ENCODE measurements at places on chromosomes 1 and 21.

GRCh38 chr1:240004086-240004749, 87.5 kb upstream of the FMN2 start:
- no peak for DNase-seq

DNA sequence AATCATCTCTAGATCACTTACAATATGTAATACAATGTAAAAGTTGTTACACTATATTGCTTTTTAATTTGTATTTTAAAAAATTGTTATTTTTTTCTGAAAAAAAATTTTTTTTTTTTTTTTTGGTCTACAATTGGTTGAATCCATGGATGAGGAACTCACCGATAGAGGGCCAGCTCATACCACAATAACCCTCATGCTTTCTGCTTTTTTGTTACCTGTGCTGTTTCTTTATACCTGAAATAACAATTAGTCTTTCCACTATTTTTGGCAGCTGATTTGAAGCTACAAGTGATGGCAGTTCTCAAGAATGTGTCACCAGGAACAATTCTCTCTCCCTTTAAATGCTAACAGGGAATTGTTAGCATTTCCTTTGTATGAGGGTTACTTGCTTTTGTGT, 12.0 kb downstream of the SMG7 start:
- DNase-seq, result no peak

DNA sequence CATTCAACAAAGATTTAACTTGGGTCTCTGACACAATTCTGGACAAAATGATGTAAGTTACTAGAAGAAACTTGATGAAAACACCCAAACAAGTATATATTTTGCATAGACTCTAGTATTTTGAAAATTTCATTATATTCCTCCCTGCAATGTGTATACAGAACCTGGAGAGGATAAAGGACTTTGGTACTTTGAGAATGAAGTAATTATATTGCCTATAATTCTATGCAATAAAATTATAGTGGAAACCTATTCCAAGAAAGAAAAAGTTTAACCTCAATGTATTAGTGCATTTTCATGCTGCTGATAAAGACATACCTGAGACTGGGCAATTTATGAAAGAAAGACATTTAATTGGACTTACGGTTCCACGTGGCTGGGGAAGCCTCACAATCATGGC, 1146.1 kb downstream of the KCNT2 start:
- no peak for DNase-seq

DNA sequence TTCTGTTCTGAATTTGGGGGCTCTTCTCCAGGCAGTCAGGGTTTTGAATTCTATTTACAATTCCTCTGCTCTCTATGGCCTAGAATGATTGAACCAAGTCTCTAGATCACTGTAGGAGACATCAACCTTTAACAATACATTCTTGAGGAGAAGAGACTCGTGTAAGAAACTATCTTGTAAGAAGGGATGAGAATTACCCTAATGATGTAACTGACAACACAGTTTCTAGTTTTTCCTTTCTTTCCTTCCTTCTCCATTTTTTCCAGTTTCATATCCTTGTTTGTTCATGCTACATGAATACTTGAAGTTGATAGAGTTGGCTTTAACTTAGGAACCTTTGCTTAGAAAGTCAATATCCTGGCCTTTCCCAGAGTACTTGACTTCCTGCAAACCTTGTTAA, 1.3 kb upstream of the ATP1A1 start:
- no peak for DNase-seq

GRCh38 chr21:46083791-46084561, 13.9 kb upstream of the COL6A2 start:
- no peak for DNase-seq

- no peak for DNase-seq
Observed at GRCh38 chr1:81590171-81590570, 210.6 kb upstream of the ADGRL2 start.

GRCh38 chr21:20999659-21000058, 1.4 kb downstream of the NCAM2 start:
- DNase-seq, result no peak

Measured in right renal pelvis (tissue), 4 donors.